ENCODE measurements at places on chromosomes 5 and 9. TPM values are rescaled to one million over a fixed set of nuclear protein-coding genes. Genes with fewer than 3 reads are reported as not detected.

PRR16 gene
- 9.6 TPM for total RNA-seq

LRRC14B gene
- not detected for total RNA-seq

ZNF883 gene
- total RNA-seq, result 10.4 TPM

SLC23A1 gene
- not detected for total RNA-seq

PTPN3 gene
- 17.1 TPM for total RNA-seq

MYMK gene
- total RNA-seq, result not detected

RACK1 gene
- 426 TPM for total RNA-seq

FOXD4L4 gene
- 1.5 TPM for total RNA-seq

ERP44 gene
- total RNA-seq, result 16.9 TPM

PIP5KL1 gene
- 2.3 TPM for total RNA-seq

ZNF483 gene
- total RNA-seq, result 203 TPM
